ENCODE measurements at places on chromosomes 3 and 15. TPM values are rescaled to one million over a fixed set of nuclear protein-coding genes. Genes with fewer than 3 reads are reported as not detected.

The NKIRAS1 gene
- 4.9 TPM for total RNA-seq

The PLSCR2 gene
- total RNA-seq, result 2.6 TPM

The ARHGEF26 gene
- 19.0 TPM for total RNA-seq

The STX19 gene
- not detected for total RNA-seq

The ARHGAP31 gene
- 25.4 TPM for total RNA-seq

The ROBO2 gene
- 0.39 TPM for total RNA-seq

The GOLGA6L10 gene
- total RNA-seq, result 4.3 TPM

The KBTBD13 gene
- total RNA-seq, result 0.18 TPM

The CADPS gene
- 1.1 TPM for total RNA-seq

The ZCWPW2 gene
- 1.7 TPM for total RNA-seq

The SLC22A14 gene
- not detected for total RNA-seq

The GOLGA8T gene
- not detected for total RNA-seq

The SLC6A11 gene
- total RNA-seq, result 4.1 TPM

The CDC25A gene
- total RNA-seq, result 2.1 TPM

The PRC1 gene
- 7.8 TPM for total RNA-seq

The VIPR1 gene
- 72.7 TPM for total RNA-seq

Data from ureter (tissue), 1 donor.